Activated gamma-delta T cell treated with anti-CD3 and anti-CD28 coated beads, Interleukin-2, amount 50 U/mL, for 16 hours (primary cell): ENCODE measurements at places on chromosomes 3 and 15.
A peak's percentile ranks its signal among the peaks of the same experiment; 100 is the strongest.

DNA sequence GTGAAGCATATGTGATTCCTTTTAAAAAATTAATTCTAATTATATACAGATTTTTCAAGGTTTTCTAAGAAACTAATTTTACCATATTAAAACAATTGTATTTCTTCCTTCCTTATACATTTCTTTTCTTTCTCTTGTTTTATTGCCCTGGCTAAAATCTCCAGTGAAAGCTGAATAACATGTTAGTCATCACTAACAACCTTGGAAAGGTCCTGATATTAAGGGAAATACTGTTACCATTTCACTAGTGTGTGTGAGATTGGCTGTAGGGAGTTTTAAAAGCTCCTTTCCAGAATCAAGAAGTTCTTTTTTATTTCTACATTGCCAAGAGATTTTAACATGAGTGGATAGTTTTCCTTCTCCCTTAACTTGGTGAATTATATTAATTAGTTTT lies 229.7 kb upstream of the EIF1B start:
- DNase-seq: no peak

DNA sequence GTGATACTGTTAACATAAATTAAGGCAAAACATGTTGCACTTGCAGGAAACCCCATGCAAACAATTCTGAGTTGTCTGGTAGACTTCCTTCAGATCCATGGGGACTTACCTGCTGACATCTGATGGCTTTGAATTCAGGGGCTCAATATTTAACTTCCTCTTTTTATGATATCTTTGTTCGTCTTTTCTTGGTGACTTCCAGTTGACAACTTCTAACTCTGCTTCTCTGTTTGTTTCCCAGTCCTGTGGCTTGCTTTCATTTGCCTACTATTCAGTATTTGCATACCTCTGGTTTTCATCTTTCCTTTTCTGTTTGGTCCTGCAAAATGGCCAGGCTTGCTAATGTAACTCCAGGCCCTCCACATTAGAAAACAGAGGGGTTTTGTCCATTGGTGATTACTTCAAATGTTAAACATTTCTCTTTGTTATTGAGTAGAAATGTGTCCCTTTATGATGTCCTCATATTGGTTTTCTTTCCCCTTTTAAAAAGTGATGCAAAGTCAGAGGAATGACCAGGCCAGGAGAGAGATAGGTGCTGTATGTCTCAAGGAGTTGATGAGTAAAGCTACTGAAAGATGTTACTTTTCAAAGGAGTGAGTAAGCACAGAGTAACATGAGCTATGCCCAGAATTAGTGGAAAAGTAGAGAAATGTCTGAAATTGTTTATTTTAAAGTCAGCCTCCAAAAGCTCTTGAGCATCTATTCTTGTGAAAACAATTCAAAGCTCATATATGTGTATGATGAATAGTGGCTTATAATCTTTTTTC lies 335.9 kb downstream of the LPP start:
- no peak for DNase-seq

GRCh38 chr3:141065258-141065657 lies 14.1 kb downstream of the SPSB4 start:
- DNase-seq: no peak

DNA sequence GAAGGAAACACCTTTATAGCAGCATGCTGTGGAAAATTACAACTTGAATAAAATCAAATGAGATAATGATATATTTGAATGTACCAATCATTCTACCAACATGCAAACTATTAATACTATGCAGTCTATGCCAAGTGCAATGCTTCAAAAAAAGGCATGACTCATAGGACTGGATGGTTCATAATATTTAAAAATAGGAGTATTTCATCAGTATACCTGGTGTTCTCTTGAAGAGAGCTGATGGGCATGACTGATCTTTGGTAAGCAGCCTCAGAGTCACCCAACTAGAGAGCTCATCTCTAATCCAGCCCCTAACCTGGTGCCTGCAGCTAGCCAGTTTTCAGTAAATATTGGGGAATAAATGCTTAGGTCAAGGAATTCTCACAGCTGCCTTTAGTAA lies 434.7 kb upstream of the ARRDC4 start:
- no peak for DNase-seq

DNA sequence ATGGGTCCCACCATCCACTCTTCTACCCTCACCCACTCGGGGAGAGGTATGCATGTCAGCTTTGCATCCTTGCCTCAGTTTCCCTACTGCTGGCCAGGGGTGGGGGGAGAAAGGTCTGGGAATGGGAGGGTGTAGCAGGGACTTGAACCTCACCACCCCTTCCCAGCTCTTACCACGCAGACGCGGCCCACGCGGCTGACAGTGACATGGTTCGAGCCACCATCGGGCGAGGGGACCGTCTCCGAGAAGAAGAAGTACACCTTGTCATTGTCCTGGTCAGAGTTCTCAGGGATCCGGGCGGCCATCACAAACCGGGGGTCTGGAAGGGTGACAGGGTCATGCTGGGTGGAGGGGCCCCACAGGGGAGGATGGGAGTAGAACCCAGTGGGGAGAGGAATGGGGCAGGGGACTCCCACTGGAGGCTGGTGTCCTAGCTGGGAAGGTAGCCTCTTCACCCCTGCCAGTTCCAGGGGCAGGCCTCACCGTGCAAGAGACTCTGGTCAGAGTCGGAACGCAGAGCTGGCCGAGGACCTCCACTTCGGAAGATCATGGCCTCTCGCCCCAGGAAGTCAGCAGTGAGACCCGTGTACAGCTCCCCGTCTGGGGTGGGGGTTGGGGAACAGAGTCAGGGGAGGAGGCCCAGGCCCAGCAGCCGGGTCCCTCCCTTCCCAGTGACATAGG lies 3.7 kb downstream of the SEMA3G start:
- DNase-seq: no peak

DNA sequence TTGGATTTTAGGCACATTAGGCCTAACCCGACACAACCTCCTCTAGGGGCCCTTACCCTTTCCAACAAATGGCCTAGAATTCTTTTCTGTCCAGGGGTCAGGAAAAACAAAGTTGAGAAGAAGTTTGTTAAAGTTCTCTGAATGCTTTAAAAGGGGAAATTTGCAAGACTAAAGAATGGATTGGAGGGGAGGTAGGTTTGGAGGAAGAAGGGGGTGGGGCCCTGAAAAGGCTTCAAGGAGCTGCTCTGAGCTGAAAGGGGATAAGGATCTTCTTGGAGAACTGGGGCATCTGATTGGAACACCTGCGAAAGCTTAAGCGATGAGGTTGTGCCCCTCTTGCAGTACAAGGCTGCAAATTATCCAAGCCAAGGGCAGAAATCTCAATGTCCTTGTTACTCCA lies 3.9 kb upstream of the SENP2 start:
- no peak for DNase-seq

GRCh38 chr15:35519541-35520149 lies 26.3 kb downstream of the DPH6 start:
- no peak for DNase-seq

- peak; percentile 31 for DNase-seq
Measured at GRCh38 chr3:188749010-188749617, 422.7 kb upstream of the TPRG1 start.

DNA sequence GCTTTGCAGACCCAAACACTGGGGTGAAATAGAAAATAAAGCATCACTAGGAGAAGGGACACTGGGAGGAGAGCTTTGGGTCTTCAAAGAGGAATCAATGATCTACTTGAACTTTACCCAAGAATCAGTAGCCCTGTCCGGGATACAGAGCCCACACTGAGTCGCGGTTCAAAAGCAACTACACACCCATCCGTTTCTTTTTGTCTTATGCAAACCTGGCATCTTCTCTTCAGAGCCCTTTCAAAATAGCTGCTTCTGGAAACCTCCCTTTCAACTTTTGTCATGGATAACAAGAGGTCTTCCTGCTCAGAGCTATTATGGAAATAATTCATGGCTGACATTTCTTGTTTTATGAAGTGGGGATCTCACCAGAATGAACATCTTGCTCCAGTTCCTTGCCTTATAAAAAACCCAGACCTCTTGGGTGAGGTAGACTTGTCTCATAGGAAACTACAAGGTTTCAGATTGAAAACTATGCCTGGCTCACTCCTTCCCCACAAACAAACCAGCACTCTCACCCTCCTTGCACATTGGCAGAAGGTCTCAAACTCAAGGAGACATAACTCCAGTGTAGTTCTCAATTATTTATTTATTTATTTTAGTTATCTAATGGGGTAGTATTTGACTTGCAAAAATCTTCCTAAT lies 115.1 kb upstream of the ARHGEF3 start:
- DNase-seq: no peak

- DNase-seq: no peak
Measured at GRCh38 chr15:42845581-42845980, 75.0 kb downstream of the TTBK2 start.

GRCh38 chr3:181302960-181303359 lies 313.4 kb upstream of the DNAJC19 start:
- DNase-seq: no peak

GRCh38 chr15:57604507-57604906 lies 12.8 kb downstream of the MYZAP start:
- no peak for DNase-seq

DNA sequence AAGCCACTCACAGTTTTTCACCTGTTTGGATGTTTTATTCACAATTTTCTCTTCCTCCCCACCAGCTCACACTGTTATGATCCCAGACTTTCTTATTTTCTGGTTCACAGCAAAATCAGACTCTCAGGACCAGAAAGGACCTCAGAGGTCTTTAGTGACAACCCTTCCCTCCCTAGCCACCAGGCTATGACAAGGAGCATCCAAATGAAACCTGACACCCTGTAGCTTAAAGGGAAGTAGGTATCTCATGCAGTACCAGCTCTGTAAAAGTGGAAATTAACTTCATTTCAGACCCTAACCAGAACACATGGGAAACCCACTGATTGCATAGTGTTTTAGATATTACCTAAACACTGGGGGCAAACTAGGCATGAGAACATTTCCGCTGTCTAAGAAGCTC lies 45.3 kb downstream of the ATP13A5 start:
- DNase-seq: no peak

DNA sequence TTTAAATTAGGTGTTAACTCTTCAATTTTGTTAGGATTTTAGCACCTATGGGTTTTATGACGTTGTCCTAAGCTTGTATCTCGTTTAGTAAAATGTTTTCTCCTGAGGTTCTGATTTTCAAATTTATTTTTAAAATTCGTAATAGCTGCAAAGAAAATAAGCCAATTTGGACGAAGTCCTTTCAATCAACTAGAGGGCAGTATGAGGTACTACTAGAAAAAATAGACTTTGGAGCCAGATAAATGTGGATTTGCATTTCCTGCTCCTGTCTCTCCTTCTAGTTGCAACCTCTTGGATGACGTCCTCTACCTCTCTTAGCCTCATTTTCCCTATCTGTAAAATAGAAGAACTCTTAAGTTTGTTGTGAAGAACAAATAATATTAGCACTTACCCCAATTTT lies 81.1 kb downstream of the SLTM start:
- DNase-seq: no peak

DNA sequence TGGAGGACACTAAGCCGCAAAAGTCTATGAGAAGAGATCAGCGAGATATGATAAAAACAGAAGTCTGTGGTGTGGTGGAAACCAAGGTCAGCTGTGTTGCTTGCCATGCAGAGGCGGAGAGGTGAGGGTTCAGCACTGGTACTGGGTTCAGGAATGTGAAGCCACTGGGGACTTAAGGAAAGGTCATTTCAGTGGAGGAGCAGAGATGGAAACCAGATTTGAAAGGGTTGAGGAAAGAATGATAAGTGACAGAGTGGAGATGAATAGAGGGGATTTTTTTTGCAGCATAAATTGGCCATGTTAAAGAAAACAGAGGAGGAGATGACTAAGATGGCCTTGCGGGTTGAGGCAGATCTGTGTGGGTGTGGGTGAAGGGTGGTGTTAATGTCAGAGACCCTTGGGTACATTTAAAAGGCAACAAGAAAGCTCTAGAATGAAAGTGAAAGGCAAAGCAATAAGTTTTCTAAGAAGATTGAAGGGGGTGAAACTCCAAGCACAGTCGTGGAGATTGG lies 265.5 kb downstream of the ADAMTSL3 start:
- no peak for DNase-seq

- DNase-seq: no peak
Measured at GRCh38 chr3:188437926-188438325, 284.0 kb downstream of the LPP start.

DNA sequence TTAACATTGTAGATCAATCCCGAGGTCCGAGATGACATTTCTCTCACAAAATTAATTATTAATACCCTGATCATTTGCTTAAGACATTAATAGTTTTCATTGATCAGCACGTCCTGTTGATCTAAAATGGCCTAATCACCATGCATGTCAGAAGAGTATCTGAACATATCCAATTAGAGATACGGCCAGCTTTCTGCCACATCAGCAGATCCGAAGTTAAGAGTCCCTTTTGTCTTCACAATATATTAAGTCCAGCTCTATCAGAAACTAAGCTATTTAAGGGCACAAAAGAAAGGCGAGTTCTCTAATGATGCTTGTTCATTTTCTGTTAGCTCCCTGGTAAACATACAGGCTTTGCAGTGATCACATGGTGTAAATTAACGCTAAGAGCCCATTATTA lies 470.3 kb downstream of the CNTN4 start:
- no peak for DNase-seq

GRCh38 chr3:99472385-99472784 lies 166.0 kb upstream of the COL8A1 start:
- no peak for DNase-seq

GRCh38 chr15:56017511-56017910 lies 24.1 kb upstream of the NEDD4 start:
- DNase-seq: no peak

GRCh38 chr3:30156586-30157498 lies 449.6 kb upstream of the TGFBR2 start:
- no peak for DNase-seq

GRCh38 chr15:69661446-69661845 lies 208.8 kb downstream of the RPLP1 start:
- no peak for DNase-seq

DNA sequence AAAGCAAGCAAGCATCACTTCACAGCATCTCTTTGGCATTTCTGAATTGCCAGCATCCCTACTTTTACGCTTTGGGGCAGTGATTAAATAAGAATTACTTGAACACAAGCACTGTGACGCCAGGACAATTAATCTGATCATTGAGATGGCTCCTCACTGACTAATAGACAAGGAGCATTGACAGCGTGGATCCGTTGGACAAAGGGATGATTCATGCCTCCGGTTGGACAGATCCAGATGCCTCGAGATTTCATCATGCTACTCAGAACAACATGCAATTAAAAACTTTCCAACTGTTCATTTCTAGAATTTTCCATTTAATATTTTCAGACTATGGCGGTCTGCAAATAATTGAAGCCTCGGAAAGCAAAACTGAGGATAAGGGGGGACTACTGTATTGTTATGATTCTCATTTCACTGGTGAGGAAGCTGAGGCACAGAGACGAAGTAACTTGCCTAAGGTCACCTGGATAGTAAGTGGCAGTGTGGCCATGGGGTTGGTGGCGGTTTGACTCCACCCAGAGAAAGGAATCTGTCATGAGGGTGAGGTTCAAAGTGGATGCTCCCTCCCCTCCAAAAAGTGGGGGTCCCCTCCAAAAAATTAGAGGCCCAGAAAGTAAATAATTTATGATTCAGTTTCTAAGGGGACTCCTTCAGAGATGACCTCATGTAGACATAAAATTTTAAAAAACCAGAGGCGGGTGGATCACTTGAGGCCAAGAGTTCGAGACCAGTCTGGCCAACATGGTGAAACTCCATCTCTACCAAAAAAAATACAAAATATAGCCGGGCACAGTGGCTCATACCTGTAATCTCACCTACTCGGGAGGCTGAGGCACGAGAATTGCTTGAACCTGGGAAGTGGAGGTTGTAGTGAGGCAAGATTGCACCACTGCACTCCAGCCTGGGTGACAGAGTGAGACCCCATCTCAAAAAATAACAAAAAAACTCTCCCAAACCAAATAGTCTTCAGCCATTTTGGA lies 12.3 kb upstream of the PGPEP1L start:
- DNase-seq: no peak

- DNase-seq: no peak
Measured at GRCh38 chr3:29493109-29493508, 212.2 kb downstream of the RBMS3 start.
